DND-41 (cell line): ENCODE measurements at places on chromosomes 4 and X.

- no peak for DNase-seq
These were observed 650.3 kb upstream of the FAM241A start for GRCh38 chr4:111494971-111495370.

GRCh38 chrX:119775517-119776238, 15.8 kb downstream of the RPL39 start:
- no peak for DNase-seq

- peak; percentile 59 for DNase-seq
These were observed 1381.5 kb upstream of the ADGRL3 start for GRCh38 chr4:59818656-59819055.

DNA sequence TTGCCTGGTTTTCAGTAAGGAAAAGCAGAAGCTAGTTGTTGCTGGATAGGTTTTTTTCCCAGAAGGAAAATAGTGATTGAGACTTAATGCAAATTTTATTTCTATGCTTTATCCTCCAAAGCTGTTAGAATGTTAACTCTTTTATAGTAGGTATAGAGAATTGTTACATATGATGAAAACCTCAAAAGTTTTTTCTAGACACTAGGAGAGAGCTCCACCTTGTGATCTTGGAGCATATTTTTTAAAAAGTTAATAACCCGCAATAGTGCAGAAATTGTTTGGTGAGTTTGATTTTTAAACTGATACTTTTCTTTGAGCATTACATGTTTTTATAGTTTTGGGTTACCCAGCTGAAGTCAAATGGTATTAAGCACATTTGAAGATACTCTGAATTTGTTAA, 56.5 kb downstream of the STAG2 start:
- DNase-seq = no peak

GRCh38 chr4:86564795-86565194, 29.3 kb upstream of the PTPN13 start:
- no peak for DNase-seq

GRCh38 chr4:112540695-112541094, 24.7 kb upstream of the NEUROG2 start:
- no peak for DNase-seq

DNA sequence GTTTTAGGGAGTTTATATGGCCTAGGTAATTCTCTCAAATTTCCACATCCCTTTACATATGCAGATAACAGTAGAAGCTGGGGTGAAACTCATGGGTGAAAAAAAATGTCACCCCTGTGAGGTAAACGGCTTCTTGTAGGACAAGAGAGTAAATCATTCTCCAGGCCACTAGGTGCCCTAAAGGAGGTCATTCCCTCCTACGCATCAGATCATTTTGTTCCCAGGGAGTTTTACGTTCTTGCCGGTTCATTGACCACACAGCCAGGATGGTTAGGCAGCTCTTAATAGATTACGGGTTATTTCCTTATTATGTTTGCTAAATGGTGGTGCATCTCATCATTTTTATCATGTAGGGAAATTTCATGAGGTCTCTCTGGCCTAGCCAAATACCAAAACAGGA, 225.8 kb upstream of the NOCT start:
- DNase-seq = no peak

DNA sequence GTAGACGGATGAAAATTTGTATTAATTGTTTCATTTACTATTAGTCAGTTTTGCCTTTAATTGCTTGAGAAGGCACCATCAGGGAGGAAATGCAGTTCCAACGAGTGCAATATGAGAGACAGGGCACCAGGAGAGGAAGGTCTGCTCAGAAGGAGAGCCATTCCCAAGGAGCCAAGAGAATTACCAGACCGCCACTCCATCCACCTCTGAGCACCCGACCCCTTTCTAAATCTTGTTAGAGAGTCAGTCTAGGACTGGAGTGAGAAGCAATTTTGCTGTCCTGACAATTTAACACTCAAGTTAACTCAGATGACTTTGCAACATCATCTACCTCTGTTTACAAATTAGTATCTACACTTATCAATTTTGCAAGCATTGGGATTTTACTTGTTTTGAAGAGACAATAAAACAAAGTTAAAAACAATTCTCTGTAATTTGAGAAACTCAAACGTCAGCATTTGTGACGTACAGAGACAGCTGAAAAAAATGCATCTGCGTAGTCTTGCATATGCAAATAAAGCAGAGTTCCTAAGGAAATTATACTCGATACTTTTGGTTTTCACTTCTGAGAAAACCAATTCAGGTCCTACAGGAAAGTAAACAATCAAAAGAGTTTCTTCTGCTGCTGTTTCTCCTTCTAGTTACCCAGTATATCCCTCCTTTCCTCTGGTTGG, 1704.7 kb upstream of the TENM3 start:
- no peak for DNase-seq

- DNase-seq = peak; percentile 10
These were observed 123.4 kb downstream of the ASB9 start for GRCh38 chrX:15146515-15146914.

DNA sequence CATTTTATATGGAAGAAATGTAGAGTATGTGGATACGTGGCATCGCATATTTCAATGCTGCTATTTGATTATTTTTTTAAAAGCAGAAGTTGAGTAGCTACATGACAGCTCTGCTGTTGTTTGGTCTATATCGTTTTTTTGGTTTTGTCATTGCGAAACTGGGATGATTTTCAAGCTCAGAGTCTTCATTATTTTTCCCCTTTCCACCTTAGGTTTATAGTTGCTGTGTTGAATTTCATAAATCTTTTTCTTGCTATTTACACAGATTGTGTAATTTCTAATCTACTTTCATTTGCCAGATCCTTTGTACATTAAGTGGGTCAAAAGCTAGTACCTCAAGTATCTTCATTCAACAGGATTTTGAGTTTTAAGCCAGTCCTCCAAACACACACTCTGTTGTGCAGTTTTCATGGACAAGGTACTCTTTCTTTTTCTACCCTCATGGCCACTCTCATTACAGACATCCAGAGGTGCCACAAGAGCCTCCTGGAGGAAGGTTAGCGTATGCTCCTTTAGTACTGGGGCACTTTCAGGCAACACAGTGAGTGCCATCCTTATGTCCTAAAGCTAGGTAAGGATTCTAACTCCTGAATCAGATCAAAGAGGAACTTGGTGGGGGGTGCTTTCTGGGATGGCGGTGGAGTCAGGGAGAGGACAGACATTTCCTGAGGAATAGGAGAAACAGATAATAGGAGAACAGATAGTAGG, 123.2 kb downstream of the FHIP1A start:
- DNase-seq = no peak

DNA sequence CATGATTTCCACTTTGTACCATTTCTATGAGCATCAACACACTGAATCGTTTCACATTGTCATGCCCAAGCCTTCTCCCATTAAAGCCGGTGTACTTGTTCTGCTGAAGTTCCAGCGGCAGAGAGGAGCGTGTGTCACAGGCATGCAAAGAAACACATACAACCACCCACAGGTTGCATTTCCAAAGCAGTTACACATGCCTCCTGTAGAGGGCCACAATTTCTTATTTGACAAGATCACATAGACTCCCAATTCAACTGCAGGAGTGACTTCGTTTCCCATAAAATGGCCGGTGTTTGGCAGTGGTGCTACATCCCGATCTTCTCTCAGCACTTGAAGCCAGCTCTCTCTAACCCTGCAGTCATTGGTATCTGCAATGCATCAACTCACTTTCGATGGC, 992.6 kb downstream of the NLGN4X start:
- DNase-seq = no peak

DNA sequence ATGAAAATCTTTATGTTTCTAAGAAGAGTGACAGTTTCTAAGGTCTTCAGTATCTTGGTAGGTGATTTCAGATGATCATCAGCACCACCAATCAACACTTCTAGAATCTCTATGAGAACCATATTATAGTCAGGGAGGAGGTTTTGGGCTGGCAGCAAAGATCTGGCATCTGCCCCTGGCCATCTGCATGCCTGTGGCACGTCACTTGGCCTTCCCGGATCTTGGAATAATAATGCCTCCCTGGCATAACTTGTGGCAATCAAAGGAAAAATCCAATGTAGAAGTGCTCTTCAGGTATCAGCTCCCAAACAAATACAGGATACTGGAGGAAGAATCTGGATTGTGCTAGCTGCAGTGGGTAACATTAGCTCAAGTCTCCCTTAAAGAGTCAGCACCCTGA, 57.3 kb downstream of the RASL11B start:
- DNase-seq = no peak

GRCh38 chr4:8560265-8561047, 19.7 kb upstream of the GPR78 start:
- no peak for DNase-seq

- no peak for DNase-seq
These were observed 33.4 kb downstream of the ANXA3 start for GRCh38 chr4:78584863-78585547.

DNA sequence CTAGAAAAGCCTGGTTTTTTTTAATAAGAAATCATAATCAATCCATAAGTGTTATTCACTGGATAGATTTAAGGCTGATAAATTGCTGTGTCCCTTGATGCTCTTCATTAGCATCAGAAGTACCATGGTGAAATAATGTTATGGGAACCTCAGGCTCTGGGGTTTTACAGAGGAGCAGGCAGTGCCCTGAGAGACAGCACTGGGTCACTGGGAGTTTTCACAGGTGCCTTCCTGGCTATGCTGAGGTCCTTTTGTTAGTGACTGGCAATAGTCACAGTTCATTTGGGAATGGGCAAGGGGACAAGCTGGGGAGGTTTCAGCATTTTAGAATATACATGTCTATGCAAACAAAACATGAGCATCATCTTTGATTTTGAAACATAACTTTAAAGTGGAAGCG, 38.6 kb downstream of the ANK2 start:
- DNase-seq = no peak

GRCh38 chr4:81166458-81167160, 48.4 kb downstream of the PRKG2 start:
- no peak for DNase-seq

GRCh38 chr4:175762582-175762981, 49.5 kb downstream of the GPM6A start:
- DNase-seq = no peak

GRCh38 chr4:121236353-121237068, 72.4 kb upstream of the TNIP3 start:
- DNase-seq = no peak

GRCh38 chrX:118355225-118355920, 9.5 kb downstream of the WDR44 start:
- DNase-seq = no peak

GRCh38 chrX:9824554-9824953, 38.3 kb downstream of the SHROOM2 start:
- no peak for DNase-seq
